NCI-H2081 (cell line): ENCODE measurements at places on chromosomes 5 and 9.

- peak; percentile 7 for DNase-seq
These were observed 420.9 kb downstream of the SPOCK1 start for GRCh38 chr5:137078171-137078665.

DNA sequence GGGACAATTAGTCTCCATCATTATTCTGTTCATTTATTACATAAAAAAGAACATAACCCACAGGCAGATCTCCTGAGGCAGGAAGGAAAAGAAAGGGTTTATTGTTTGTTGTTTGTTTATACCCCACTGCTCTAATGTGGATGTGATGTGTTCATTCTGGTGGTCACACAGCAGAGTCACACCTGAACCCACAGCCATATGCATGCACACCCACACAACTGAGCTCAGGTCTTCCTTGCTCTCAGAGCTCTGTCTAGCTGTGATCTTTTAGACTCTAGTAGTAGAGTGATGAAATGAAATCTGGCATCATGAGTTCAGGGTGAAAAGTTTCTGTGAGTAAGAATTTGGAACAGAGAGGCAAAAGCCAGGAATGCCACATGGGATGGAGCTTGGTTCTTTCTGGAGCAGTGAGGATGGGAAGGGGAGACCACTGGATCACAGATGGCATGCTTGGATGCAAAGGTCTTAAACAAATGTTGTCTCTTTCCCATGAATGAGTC lies 227.0 kb downstream of the PAPPA start:
- no peak for DNase-seq

DNA sequence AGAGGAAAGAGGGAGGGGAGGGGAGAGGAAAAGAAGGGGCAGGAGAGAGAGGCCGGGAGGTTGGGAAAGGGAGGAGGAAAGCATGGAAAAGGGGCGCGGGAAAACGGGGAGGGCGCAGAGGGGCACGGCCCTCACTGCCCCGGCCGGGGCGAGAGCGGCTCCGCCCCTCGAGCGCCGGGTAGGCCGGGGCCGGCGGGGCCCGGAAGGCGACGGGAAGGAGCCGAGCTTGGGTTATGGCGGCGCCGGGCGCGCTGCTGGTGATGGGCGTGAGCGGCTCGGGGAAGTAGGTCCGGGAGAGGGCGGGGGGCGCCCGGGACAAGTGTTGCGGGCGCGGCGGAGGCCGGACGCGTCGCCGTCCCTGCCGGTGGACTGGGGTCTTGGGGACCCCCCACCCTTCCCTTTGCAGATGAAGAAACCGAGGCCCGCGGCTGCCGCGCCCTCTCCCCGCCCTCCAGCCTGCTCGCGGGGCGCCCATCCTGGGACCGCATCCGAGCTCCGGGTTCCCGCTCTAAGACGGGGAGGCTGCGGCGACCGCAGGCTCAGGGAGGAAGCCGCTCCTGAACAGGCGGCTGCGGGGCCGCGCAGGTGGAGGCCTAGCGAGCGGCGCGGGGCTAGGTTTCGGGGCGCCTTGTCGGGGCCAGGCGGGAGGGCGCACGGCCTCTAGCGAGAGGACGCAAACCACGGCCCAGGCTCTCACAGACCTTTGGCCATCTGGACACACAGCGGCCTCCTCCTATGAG lies at the start of gene IDNK:
Gene IDNK, plus strand, starts transcription at position 205 of the 740 bp plus-strand sequence. Its CDS starts 29 bp downstream, at position 234.
- peak; percentile 36 for DNase-seq

- peak; percentile 85 for DNase-seq
These were observed 61.7 kb downstream of the TRIO start for GRCh38 chr5:14204785-14205321.

- DNase-seq: peak; percentile 55
These were observed at the start of gene BSPRY for GRCh38 chr9:113349445-113350094. BSPRY (plus strand) TSS chr9:113349541; CDS start chr9:113349580, 39 bp downstream.

GRCh38 chr5:14118551-14119320 lies 24.4 kb upstream of the TRIO start:
- DNase-seq: no peak

DNA sequence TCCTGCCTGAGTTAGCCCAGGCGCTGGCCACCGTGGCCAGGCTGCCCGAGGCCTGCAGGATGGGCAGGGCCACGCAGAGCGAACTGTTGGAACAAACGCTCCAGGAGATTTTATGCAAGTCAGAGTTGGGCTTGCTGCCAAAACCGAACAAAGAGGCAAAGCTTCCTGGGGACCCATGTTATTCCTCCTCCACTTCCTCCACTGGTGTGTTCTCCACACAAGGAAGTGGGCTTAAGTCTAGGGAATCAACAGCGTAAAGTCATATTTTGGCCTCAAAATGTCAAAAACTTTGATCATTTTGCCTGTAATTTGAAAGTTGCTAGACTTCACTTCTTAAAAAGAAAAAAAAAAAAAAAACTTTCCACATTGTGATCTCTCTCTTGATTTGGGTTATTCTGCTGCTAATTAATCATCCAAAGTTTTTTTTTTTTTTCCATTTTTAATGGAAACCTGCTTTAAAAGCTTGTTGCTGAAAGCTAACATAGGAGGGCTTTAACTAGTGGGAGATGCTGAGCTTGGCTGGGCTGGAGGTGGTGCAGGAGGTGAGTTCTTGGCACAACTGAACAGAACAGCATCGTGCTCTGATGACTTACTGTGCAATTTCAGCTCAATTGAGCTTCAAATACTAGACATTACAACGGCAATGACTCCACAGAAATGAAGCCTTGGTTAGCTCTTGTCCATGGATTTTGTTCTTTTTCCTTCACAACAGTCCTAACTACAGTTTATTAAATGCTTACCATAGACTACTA lies 73.0 kb downstream of the PTPDC1 start:
- DNase-seq: peak; percentile 80

- no peak for DNase-seq
These were observed 532.7 kb upstream of the ST8SIA4 start for GRCh38 chr5:101435768-101436167.

GRCh38 chr5:171422495-171422894 lies 3.0 kb downstream of the FGF18 start:
- DNase-seq: no peak

GRCh38 chr5:158265931-158266700 lies 407.2 kb upstream of the CLINT1 start:
- no peak for DNase-seq

DNA sequence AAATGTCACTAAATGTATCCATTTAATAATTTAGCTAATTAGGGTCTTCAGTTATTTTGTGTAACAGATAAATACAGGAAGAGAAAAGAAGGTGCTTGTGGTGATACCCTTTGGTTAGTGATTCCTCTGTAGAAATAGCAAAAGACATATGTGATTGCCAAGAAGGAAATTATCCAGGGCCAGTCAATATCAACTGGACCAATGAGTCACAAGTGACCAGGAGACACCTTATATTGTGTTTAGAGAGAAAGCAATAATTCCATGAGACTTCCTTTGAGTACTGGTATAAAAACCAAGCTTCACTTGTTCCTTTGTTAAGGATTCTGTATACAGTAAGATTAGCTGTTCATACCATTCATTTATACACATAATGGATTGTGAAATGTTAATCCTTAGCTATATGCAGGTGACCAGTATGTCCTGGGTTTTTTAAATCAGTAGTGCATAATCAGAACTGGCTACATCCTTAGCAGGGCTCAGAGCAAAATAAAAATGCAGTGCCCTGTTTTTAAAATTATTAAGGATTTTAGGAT lies 11.7 kb upstream of the F2R start:
- DNase-seq: no peak

DNA sequence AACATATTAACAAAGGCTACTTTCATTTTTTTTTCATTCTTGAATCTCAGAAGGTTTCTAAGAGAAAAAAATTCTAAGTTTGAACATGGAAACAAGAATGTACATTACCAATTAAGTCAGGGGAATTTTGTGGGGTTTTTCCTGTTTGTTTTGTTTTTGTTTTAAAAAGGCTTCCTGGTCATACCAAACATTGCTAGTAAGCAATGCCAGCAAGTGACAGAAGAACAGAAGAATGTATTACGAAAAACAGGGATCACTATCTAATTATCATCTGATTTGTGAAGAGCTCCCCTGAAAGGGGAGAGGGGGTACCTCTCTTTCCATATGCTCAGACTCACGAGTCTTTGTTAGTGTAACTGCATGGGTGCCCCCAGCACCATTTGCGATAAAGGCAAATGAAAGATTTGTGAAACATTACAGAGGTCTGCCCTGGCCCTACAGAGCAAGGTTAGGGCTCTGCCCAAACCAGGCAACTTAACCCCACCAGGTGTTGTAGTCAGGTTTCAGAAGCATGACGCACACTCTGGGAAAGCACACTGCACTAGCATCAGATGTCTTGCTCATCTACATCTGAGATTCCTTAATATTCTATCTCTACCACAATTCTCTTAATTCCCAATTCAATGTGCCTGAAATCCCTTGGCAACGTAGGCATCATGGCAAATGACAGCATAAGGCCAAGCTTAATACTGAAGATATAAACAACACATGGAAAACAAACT lies 268.2 kb downstream of the MLLT3 start:
- DNase-seq: no peak

GRCh38 chr5:6745706-6746222 lies 32.5 kb downstream of the TENT4A start:
- DNase-seq: peak; percentile 78

DNA sequence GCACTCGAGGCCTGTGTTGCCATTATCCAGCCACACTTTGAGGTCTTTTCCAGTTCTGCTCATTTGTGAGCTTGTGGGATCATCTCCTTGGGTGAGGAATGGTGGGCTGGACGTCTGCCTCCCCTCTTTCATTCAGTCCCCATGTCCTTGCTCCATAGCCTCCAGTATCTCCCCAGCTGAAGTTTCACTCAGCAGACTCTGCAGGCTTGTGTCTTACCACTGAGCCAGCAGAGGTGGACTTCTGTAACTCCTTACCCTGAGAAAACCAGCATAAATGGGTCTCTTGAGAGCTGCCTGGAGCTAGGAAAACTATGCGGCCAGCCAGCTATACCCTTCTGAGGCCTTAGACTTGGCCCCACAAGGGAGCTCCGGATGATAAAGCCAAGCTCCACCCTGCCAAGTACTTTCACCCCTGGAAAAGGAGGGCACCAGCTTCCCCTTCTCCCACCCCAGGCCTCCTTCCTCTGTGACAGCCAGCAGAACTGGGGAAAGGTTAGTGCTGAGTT lies 12.2 kb downstream of the IRF1 start:
- no peak for DNase-seq

DNA sequence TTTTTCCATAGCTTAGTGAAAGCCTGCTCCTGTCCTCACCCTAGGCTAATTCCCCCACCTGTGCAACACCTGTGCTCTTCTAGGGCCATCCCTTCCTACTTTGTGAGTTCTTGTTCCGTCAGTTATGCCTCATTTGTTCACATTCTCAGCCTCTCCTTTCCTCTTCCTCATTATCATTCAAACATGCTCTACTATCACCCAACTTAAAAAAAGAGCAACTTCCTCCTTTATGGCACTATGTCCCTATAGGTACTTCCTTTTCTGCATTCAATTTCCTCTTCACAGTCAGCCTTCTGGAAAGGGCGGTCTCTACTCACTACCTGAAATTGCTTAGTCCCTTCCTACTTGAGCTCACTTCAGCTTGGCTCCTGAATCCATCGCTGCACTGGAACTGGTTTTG lies 111.8 kb upstream of the LHFPL2 start:
- DNase-seq: no peak

DNA sequence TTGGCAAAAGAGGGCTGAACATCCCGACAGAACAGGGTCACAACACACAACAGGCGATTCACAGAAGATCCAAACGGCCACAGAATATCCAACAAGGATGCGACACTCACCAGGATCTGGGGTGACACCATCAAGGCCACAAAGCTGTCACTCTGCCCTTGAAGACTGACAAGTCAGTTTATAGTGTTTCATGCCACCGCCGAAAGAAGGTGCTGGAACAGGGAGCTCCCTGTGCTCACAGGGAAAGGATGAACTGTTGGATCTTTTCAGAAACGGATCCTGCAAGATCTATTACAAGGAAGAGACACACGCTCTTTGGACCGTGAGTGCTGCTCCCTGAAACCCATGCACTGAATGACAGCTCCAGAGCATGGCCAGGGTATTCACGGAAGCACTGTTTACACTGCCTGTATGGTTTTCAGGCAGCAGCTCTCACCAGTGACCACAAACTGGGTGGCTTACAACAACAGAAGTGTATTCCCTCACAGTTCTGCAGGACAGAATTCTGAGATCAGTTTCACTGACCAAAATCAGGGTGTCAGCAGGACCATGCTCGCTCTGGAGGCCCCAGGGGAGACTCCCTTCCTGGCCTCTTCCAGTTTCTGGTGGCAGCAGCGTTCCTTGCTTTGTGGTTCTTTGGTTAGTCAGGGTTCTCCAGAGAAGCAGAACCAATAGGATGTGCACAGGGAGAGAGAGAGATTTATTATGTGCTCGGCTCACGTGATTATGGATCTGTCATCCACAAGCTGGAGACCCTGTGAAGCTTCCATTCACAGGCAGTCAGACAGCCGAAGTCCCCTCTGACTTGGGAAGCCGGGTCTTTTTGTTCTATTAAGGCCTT lies 52.8 kb downstream of the SEMA4D start:
- DNase-seq: no peak

DNA sequence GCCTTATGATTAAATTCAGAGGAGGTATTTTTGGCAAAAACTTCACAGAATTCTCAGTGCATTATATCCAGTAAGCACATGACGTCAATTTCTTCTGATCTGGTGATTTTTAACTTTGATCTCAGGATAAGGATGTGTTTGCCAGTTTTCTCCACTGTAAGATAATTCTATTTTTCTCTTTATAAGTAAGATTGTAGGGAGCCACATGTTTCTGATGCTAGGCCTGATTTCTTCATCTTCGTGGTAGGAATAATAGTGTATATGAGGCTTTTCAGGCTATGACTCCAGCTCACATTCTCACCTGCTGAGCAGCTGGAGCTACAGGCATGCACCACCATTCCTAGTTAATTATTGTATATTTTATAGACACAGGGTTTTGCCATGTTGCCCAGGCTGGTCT lies 32.1 kb upstream of the LMNB1 start:
- no peak for DNase-seq

GRCh38 chr9:136882109-136882946 lies 4.0 kb upstream of the TRAF2 start:
- no peak for DNase-seq

GRCh38 chr5:1943481-1943880 lies 60.8 kb upstream of the IRX4 start:
- no peak for DNase-seq

- no peak for DNase-seq
These were observed 218.6 kb downstream of the FBXL7 start for GRCh38 chr5:15718421-15719179.

DNA sequence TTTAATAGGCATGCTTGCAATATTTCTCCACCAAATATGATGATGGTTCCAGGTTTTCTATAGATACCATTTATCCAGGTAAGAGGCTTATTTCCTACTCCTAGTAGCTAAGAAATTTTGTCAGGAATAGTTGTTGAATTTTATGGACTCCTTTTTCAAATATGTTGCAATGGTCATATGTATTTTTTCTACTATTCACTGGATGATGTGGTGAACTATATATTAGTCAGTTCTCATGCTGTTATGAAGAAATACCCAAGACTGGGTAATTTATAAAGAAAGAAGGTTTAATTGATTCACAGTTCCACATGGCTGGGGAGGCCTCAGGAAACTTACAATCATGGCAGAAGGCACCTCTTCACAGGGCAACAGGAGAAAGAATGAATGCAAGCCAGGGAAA lies 141.1 kb upstream of the NR3C1 start:
- DNase-seq: no peak
